ENCODE measurements at places on chromosomes 2 and 18.

DNA sequence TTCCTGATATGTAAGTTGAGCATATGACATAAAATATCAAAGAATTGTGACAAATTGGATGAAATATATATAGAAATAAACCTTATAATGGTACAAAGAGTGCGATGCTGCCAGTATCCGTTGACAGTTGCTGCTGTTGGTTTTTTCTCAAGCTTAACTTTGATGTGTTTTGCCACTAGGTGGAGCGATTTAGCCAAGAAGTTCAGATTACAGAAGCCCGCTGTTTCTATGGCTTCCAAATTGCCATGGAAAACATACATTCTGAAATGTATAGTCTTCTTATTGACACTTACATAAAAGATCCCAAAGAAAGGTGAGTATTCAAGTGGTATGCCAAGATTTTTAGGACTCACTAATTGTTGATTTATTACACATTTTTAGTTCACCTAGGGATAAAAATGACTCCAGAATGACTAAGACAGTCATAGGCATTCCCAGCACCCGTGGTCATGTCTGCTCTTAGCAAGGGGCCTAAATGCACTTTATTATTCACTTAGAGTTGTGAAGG is 2.1 kb downstream of the RRM2 start:
- DNase-seq: peak; percentile 64

DNA sequence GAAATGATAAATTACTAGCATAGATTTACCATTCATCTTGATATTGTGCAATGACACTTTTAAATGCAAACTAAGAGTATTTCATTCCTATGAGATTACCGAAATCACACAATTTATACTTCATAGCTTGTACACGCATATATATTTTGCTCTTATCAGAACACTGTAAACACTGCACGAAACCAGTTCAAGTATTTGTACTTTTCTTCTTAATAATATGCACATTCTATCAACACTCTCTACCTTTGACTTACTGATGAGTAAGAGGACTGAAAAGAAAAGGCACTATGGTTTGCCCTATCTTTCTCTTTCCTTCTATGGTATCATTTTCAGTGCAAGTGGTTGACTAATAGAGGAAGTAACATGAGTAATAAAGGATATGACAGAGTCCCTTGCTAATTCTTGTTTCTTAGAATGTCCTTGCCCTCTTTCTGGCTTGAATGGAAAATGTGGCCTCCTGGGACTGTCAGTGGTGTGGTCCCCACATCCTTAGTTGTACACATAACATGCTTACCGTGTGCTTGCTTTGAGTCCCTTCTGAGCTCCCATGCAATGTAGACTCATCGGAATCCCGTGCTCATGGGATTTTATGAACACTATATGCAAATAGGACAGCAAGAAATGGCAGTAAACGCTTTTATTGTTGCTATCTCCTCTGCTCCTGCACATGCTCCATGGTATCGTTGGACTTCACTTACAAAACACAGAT is 363.5 kb upstream of the TNP1 start:
- no peak for DNase-seq

GRCh38 chr18:54860941-54861340 is 32.7 kb downstream of the RAB27B start:
- no peak for DNase-seq

- no peak for DNase-seq
Observed at GRCh38 chr2:74887960-74888700, 54.2 kb downstream of the HK2 start.

DNA sequence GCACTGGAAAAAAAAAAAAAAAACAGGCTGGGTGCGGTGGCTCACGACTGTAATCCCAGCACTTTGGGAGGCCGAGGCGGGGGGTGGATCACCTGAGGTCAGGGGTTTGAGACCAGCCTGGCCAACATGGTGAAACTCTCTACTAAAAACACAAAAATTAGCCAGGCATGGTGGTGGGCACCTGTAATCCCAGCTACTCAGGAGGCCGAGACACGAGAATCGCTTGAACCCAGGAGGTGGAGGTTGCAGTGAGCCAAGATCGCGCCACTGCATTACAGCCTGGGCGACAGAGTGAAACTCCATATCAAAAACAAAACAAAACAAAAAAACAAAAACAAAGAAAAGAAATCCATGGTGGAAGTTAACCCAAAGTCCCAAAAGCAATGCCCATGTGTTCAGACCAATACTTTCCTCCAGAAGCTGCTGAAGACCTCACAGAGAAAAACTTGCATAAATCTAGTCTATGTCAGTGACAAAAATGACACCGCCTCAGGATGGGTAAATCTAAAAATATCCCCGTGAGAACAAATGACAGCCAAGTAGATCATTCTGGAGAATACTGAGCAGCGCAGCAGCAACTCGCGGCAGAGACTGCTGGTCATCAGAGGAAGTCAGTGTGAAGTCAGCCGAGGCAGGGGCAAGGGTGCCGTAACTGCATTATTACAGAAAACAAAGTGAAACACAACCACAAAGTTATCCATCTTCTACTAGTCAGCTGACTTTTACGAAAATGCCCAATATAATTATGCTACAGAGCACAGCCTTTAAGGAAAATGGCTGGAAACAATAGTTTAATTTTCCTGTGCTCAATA is 41.0 kb downstream of the LPIN2 start:
- peak; percentile 49 for DNase-seq

GRCh38 chr18:75115514-75115913 is 93.4 kb downstream of the PTGR3 start:
- DNase-seq: no peak

DNA sequence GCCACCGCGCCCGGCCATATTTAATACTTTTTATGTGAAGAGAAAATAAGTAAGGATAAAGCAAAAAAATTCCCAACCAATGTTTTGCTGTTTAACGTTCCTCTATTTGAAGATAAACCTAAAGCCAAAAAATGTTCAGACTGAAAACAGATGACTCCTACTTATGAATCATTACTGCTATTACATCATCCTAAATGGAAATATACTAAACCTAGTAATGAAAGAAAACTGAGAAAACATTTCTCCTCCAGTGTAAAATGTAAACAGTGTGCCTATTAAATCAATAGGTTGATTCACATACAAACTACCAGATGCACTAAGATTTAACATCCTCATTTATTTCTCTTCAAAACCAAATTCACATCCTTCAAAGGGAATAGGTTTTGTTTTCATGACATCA is 43.5 kb downstream of the CWC22 start:
- no peak for DNase-seq

DNA sequence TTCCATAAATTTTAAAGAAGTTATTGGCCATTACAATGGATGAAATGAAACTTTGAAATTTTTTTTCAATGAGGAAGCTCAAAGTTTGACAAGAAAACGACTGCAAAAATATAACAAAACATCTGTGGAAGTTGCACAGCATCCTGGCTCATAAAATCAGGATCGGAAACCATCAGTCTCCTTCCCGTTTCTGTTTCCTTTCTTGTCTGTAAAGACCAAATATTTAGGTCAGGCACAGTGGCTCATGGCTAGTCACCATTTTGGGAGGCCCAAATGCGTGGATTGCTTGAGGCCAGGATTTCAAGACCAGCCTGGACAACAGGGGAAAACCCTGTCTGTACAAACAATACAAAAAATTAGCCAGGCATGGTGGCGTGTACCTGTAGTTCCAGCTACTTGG is 27.6 kb upstream of the SSB start:
- no peak for DNase-seq

DNA sequence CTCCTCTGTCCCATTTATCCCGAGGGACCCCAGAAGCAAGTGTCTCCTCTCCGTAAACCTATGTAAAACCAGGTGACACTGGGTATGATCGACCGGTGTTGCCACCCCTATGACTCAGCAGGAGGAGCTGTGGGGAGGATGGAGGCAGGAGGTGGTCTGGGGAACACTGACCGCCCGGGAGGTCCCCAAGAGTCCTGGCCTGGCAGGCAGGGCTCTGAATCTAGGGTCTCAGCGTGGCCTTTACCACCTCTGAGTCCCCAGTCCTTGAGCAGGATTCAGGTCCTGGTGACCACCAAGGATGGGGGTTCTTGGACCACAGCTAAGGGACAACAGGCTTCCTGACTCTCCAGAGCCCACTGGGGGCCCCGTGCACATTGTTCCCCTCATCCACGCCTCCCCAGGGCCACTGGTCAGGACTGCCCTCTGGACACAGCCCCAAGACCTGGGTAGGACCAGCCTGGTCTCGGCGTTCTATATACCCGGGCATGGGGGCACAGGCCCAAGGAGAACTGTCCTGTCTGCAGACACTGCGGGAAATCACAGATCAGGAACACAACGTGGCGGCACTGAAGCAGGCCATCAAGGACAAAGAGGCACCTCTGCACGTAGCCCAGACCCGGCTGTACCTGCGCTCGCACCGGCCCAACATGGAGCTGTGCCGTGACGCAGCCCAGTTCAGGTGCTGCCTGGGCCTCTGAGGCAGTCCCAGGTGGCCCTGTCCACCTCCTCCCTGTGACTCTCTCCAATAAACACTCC is 4.0 kb downstream of the TEKT4 start:
- no peak for DNase-seq

DNA sequence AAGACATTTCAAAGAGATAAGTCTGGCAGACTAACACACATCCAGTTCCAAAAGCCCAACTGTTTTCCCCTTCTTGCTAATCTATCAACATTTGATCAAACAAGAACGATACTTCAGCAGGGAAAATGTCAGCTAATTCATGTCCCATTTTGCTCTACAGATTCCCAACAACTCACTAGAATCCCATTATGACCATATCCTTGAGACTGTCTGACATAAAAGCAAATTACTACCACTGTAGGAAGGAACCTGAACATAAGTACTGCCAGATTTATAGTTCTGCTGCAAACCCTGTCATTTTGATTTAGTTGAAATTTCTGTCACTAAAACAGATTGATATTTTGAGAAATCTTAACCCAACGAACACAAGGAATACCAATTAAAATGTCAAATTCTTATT is 193.0 kb upstream of the REG3G start:
- DNase-seq: no peak

- no peak for DNase-seq
Observed at GRCh38 chr2:172674034-172674967, 61.3 kb upstream of the RAPGEF4 start.

- no peak for DNase-seq
Observed at GRCh38 chr2:26782876-26783704, 2.8 kb upstream of the CENPA start.

DNA sequence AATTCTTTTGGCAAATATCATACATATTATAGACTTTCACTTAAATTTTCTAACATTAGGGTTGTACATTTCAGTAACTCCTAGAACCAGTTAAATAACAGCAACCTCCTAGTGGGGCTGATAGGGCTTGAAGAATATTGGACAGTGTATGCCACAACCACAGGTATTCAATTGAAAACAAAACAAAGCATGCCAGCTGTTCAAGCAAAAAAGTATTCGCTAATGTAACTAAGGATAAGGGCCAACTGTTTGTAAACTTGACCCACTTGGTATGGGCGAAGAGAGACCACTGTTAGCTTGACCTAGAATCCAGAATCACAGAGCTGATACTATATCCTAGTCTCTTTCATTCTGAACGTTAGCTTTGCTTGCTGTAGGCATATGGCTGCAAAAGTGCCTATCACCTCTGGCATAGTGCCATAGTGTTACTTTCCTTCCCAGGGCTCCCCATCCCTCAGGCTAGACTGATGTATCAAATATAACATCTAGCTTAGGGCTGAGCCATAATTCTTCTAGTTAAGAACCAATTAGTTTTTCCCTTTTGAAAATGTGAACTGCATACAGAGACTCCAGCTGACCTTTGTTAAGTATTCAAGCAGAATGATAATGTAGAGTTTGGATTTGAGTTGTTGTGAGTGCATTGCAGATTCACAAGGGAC is 458.8 kb upstream of the NRXN1 start:
- DNase-seq: no peak

All from putamen (tissue), 1 donor.